Iris pigment epithelial cell (primary cell): ENCODE measurements at places on chromosomes 7 and 10.
A peak's percentile ranks its signal among the peaks of the same experiment; 100 is the strongest.

GRCh38 chr7:109226699-109227098 is 657.0 kb downstream of the DNAJB9 start:
- DNase-seq = no peak

GRCh38 chr7:130210181-130210935 is 2.7 kb downstream of the SSMEM1 start:
- DNase-seq = peak; percentile 28

DNA sequence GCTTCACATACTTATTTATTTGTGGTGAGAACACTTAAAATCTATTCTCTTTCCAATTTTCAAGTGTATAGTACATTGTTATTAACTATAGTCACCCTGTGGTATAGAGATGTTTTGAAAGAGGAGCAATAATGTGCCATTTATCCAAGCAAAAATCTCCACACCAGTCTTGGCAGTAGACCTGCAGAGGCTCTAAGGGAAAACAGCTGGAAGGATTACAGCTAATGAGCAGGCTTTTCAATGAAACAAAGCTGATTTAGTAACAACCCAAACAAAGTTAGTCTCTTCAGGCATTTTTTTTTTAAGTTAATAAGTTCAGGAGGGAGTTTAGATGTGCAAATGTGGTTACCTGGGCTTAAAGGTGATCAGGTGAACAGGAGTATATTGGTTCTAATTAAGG is 101.9 kb downstream of the EVX1 start:
- no peak for DNase-seq

DNA sequence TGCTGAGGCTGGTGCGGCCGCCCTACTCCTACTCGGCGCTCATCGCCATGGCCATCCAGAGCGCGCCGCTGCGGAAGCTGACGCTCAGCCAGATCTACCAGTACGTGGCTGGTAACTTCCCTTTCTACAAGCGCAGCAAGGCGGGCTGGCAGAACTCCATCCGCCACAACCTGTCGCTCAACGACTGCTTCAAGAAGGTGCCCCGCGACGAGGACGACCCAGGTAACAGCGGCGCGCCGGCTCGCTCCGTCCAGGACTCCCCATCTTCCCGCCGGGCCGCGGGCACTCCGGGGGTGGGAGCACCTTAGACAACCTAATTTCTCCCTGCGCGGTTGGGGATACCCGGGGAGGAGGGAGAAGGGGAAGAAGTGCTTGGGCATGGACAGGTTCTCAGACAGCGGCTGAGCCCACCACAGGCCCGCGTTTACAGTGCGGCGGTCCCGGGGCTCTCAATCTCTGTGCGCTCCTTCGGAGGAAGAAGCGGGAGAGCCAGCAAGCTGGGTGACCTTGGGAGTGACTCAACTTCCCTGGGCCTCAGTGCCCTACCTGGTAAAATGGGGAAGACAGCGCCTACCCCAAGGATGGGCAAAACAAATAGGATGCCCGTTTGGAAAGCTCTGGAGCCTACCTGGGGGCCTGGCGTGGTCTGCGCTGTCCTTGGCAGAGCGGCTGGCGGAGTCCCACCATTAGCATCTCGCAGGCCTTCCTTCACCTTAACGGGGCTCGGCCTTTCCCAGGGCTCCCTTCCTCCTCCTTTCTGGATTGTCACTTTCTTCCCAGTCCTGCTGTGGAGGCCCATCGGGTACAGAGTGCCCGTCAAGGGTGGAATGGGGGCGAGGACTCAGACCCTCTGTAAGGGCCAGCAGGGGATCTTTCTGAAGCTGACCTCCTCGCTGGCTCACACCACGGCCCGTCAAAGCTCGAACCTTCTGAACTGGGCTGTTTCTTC is 852 bp downstream of the FOXI2 start:
- DNase-seq = no peak

DNA sequence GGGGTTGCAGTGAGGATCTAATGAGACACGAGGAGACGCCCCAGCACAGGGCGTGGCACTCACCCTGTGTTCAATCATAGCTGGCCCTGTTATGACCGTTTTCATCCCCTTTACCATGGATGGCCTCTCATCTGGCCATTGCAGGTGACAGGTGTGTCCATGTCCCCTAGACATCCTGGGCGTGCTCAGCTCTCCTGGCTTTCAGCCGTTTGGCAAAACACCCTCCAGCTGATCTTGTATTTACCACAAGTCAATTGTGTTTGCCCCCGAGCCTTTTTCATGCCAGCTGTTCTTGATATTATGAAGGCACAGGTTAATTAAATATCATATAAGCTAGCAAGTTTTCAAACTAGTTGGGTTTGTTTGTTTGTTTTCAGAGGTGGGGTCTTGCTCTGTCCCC is 97.1 kb downstream of the CHST15 start:
- DNase-seq = no peak
